ENCODE measurements at places on chromosomes 16 and 17. TPM values are rescaled to one million over a fixed set of nuclear protein-coding genes. Genes with fewer than 3 reads are reported as not detected.

DNA sequence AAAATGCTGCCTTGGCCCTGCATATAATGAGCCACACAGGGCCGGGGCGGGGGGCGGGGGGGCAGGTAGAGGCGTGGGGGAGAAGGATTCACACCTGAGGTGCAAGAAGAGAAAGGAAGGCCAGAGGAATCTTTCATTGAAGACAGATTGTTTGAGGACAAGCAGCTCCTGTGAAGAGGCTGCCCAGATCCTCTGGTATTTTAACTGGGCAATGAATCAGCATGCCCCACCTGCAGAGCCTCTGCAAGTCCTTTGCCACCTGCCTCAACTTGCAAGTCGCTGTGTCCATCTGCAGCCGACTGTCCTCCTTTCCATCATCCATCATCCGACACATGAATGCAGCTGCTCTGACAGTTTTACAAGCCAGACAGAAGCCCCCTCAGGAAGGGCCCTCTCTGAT lies 1.2 kb upstream of the SOST start:
- no peak for DNase-seq

GRCh38 chr17:2563543-2563942 lies 29.9 kb upstream of the PAFAH1B1 start:
- no peak for DNase-seq

DNA sequence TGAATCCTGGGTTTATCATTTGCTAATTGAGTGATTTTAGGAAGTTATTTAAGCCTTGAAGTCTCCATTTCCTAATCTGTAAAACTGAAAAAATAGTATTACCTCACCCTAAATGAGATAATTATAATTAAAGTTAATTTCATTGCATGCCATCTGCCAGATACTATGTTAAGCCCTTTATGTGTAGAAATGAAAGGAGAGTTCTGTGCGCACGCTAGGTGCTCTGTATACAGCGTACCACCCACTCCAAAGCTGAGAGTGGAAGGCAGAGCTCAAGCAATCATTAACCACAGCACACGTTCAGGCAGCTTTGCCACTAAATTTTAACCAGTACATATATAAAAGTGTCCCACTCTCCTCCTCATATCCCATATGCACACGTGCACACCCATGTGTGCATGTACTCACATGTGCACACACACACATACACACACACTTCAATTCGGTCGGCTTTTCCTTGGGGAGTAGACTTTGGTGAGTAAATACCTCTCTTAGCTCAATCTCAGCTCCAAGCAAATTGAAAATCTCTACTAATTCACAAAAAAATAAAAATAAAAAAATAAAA lies 204.8 kb downstream of the GRIN2A start:
- DNase-seq: no peak

DNA sequence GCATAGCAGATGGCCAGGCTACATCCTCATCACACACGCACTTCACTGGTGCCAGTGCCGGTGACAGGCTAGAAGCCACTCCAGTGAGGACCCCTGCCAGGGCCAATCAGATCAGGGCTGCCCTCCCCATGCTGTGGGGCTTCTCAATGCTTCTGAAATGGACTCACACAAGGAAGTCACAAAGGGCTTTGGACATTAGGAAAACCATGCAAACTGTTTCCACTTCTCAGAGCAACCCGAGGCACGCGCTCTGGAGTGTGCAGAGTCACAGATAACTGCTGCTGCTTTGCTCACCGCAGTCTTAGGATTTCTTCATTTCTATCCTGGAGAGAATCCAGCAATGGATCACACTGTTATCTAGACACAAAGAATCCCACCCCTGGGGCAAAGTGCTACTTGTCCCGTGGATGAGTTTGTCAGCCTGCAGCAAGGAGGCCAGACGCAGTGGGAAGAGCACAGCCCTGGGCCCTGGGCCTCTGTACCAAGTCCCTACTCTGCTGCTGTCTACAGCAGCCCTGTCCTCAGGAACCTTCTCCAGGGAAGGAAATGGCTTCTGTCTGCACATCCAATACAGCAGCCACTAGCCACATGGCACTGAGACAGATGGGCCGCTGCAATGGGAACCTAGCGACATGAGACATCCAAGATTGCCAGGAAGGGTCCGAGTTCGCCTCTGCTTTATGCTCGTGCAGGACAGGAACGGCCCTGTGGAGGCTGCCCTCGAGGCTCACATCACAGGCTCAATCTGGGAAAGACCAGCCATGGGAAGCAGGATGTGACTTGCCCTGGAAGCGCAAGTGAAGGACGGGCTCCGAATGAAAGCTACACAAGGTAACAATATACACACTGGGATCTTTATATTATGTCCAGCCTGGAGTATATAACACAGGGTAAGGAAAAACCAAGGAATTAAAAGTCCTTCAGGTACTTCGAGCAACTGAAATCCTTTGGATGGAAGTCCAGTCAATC lies 169.3 kb downstream of the ZFHX3 start:
- DNase-seq: peak; percentile 5

DNA sequence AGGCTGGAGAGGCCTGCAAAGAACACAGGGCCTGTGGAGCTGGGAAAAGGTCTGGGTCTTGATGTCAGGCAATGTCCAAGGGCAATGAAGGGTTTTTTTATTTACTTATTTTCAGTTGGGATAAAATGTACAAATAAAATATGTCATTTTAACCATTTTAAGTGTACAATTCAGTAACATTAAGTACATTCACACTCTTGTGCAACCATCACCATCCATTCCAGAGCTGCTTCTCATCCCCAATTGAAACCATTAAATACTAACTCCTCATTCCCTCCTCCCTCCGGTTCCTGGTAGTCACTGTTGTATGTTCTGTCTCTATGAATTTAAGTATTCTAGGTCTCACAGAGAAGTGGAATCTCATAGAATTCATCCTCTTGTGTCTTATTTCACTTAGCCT lies 444.7 kb downstream of the HS3ST3B1 start:
- DNase-seq: no peak

DNA sequence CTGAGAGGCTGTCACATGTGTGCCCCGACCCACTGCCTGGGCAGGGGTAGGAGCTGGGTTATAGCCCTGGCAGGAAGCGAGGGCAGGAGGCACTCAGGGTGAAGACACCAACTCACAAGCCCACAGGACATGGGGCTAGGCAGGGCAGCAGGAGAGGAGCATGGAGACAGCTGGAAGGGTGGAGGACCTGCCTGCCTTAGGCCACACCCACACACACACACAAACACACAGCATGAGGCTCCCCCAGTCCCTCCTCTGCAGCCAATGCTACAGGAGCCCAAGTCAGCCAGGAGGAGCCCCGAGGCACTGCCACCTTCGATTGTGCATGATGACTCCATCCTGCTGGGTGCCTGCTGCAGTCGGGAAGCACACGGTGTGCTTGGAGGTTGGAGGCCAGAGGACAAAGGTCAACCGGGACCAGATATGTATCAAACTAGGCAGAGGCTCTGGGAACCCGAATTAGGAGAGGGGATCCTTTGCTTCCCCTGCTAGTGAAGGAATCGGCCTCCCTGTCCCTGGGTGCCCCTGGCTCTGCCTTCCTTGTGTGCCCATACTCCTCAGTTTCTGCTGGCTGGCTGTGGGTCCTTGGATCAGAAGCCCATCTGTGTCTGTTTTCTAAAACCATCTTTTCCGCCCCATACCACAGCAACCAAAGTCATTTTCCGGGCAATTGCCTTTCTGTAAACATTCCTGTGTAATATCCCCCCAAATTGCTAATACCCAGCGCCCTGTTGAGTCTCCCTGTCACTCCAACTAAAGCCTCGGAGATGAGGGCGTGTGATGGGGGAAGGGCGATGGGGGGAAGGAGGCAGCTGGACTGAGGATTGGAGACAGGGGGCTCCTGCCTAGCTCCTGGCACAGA lies 20.5 kb downstream of the SRCIN1 start:
- no peak for DNase-seq

DNA sequence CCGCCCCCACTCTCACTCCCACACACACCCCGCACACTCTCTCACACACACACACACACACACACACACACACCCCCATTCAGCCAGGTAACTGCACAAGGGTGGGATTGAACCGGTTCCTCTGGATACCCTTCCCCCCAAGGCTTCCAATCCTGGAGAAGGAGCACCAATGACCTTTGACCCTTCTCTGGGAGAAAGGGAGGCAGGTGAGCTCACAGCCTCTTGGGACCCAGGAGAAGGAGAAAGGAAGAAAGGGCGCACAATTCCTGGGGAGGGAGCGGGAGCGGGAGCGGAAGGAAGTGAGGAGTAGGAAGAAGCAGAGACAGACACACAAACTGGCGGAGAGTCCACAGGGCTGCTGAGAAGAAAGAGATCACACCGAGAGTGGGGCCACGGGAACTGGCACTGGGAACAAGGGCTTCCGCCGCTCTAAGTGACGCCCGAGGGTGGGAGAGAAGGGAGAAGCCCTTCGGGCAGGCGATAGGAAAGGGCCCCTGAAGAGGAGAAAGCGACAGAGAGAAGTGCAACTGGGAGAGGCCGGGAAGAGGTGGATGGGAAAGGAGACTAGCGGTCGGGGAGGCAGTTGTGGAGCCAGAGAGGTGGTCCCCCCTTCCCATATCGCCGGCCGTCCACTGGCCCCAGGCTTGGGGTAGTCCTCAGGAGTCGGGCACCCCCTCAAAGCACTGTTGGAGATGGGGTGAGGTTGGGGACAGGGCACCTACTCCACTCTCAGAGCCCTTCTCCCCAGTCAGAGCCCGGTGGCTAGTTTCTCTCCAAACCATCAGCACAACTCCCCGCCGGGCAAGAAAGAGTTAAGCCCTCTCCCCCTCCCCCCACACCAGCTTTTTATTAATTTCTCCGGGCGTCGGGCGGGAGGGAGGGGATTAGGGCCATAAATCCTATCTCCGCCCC lies 1.3 kb downstream of the SAMD14 start:
- no peak for DNase-seq

DNA sequence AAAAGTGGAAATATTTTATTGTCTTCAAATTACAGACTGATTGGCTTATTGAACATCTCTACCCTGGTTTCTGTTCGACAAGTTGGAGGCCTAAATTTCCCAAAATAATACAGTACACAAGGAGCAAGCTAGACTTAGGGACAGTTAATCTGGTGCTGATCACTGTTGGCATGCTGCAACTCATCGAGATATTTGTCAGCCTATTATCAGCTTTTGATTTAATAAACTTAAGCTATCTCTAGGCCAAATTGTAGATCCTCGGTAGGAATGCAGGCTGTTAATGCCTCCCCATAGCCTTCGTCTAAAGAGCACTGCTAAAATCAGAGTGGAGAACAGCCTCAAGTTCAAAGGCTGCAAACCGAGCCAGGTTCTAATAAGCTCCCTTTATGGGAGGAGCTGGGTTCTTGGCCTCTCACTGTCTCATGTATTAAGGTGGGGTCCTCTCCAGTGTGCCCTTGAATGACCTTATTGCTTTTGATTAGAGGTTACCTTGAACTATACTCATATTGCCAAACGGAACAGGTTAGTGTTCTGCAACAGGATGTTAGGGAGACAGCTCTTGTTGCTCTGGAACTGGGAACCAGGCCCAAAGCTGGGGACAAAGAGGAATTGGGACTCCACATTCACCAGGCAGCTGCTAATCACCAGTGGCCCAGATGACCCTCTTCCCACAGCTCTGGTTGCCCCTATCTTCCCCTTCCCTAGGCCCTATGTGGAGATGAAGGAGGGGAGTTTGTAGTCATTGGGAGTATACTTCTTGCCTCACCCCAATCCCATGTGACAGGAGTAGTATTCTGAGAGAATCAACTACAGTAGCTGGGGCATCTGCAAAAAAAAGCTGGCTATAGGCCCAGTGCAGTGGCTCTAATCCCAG lies 69.5 kb upstream of the NOL11 start:
- DNase-seq: no peak

DNA sequence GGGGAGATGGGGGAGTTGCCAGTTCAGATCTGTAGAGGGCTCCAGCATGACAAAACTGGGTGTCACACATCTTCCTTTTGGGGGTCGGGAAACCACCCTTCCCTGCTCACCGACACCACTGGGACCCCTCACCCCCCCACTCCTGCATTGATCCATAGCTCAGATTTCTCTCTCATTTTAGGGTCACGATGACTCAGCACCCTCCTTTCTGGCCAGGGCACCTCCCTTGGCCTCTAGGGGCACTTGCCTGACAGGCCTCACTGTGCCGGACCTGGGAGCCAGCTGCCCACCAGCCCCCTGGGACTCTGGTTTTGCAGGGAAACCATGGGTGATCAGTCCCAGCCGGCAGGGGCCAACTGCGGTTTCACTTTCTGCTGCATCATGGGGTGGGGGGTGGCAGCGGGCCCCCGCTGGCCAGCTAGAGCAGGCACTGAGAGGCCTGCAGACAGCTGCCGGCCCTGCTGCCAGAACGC lies 239.4 kb downstream of the MRTFB start:
- DNase-seq: peak; percentile 47

GRCh38 chr17:7767004-7767403 lies 49.5 kb downstream of the DNAH2 start:
- DNase-seq: no peak

- peak; percentile 68 for DNase-seq
These were observed 654 bp downstream of the LASP1 start for GRCh38 chr17:38870259-38871165.

The TBC1D3H gene
- not detected for total RNA-seq

The MOSMO gene
- total RNA-seq: 5.8 TPM

The ASGR1 gene
- 1.2 TPM for total RNA-seq

All from Daoy (cell line).